ENCODE measurements at places on chromosomes 6 and 20.

DNA sequence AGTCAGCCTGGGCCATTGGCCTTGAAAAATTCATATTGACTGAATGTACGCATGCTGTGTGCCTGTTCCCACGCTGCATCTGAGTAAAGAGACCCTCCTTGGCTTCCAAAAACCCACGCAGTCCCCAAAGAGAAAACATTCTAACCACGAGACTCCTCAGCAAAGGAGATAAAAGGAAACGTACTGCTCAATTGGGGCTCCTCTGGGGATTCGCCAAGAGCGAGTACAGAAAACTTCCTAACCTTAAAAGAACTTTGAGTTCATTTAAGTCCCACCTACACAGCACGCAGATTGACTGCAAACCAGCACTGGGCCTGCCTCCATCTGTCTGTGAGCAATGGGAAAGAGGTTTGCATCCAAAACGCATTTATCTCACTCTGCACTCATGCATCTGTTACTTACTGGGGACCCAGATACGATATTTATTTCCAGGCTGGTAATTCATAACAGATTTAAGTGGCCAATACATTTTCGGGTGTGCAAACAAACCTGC lies 505.9 kb upstream of the CHD6 start:
- DNase-seq: no peak

- no peak for DNase-seq
Observed at GRCh38 chr6:98039904-98040607, 757.0 kb upstream of the MMS22L start.

- DNase-seq: peak; percentile 86
Observed at GRCh38 chr6:39280247-39280731, 33.9 kb downstream of the KCNK17 start.

DNA sequence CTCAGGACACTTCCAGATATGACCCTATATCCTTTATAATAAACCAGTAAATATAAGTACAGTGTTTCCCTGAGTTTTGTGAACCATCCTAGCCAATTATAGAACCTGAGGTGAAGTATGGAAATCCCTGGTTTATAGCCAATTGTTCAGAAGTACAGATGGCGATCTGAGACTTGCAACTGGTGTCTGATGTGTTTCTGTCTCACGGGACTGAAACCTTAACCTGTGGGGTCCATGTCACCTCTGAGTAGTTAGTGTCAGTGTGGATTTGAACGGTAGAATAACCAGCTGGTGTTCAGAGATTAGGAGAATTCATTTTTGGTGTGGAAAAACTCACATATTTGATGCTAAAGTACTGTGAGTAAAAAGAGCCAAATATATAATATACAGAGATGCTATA lies 606.6 kb downstream of the MAFB start:
- DNase-seq: no peak

DNA sequence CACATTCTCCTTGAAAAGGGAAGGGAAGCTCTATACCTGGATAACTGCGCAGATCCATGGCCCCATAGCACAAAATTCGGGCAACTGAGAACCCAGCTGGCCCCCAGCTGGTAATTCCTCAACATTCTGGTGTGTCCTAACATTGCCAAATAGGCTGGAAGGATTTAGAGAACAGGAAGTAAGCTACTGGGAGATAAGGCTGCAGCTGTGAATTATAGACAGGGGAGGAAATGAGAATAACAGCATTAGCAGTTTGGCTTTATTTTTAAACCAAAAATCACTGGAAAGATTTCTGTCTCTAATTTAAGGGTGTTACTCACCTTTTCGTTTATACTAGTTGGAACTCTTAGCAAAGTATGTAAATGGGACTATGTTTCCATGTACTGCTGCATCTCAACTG lies 97.2 kb downstream of the TULP4 start:
- no peak for DNase-seq

DNA sequence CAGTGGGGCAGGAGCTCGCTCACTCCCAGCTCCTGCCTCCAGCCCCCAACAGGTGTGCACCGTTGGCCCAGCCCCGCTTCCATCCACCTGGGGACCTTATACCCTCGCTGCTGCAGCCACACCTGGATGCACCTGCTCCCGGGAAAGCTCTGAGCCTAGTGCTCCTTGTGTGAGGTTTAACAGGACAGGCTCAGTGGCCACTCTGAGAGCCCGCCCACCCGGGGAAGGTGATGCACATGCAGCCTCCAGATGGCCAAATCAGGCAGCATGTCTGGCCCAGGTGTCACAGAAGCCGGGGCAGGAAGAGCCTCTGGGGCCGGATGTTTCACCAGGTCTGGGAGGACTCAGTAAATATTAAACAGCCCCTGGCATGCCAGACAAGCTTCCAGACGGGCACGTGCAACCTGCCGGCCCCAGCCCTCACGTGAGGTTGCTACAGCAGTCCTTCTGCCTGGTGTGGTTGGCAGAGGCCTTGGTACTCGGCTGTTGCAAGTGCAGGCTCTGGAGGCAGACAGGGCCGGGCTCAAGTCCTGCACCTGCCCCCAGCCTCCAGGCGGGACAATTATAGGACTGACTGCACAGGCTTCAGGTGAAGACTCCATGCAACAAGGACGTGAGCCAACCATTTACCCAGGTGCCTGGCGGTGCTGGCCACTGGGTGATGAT lies 66.9 kb downstream of the RIPOR3 start:
- DNase-seq: peak; percentile 92

DNA sequence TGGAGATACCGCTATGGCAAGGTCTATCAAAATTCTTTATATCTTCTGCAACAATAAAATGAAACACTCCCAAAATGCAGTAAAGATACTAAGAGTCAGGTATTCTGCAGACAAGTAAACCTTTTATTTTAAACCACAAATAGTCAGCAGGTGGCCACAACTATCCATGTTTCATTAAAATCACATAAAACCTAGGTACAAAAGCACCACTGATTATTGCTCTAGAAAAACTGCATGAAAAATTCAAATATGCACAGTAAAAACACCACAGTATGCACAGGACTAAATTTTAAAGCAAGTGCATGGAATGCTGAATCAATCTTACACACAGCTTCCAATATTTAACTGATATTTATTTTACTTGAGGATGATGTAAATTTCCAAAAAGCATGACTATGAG lies 33.3 kb downstream of the HMGN3 start:
- DNase-seq: no peak

- DNase-seq: no peak
Observed at GRCh38 chr20:10671919-10672623, 1.7 kb downstream of the JAG1 start.

DNA sequence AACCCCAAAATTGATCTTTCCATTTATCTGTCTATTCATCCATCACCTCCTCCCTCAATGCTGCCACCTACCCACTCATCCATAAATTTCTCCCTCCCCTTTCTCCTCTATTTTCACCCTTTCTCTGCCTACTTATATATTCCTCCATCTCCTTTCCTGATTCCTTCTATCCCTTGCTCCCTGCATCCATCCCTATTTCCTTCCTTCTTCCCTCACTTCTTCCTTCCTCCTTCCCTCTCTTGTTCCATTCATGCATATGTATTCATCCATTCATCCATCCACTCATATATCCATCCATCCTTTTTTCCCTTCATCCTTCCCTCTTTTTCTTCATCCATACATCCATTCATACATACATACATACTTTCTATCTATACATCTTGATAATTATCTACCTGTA lies 76.3 kb upstream of the GGTLC1 start:
- DNase-seq: no peak

DNA sequence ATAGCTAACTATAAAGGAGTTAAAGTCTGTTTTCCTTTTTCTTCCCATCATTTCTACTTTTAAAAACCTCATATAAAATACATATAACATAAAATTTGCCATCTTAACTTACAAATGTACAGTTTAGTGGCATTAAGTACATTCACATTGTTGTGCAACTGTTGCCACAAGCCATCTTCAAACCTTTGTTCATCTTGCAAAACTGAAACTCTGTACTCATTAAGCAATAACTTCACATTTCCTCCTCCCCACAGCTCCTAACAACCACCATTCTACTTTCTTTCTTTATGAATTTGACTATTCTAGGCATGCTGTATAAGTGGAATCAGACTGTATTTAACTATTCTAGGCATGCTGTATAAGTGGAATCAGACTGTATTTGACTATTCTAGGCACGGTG lies 4.5 kb downstream of the CCDC170 start:
- DNase-seq: no peak

- DNase-seq: peak; percentile 61
Observed at GRCh38 chr6:35757456-35758123, 18.8 kb upstream of the CLPSL2 start.

DNA sequence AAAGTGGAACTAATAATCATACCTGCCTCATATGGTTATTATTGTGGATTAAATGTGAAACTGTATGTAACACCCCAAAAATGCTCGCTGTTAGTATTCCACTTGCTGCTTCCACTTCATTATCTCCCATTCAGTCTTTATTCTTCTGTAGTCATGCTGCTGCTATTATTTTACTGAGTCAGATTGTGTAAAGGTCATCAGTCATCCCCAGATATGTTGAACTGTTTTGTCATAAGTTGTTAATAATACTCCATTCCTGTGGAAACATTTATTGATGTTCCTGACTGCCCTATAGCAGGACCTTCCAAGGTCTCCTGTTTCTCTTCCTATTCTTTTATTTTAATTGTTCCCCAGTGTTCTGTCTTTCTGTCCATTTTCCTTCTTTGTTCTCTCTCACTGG lies 1148.3 kb downstream of the EPHA7 start:
- no peak for DNase-seq

DNA sequence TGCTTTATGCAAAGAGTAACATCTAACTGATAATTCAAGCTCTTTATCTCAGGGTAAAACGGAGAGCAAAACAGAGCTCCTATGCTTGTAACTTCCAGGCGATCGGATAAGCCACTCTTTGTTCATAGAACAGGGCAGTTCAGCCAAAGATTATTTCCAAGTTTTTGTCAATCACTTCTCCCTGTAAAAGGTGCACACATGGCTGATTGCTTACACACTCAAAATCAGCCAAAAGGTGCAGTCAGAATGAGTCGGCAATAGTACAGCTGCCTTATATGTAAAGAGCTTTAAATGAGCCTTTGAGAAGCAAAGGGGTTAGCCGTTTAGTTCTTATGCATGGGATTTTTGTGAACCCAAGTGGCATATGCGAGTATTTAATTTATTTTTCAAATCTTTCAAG lies 449.6 kb upstream of the POU3F2 start:
- DNase-seq: no peak

DNA sequence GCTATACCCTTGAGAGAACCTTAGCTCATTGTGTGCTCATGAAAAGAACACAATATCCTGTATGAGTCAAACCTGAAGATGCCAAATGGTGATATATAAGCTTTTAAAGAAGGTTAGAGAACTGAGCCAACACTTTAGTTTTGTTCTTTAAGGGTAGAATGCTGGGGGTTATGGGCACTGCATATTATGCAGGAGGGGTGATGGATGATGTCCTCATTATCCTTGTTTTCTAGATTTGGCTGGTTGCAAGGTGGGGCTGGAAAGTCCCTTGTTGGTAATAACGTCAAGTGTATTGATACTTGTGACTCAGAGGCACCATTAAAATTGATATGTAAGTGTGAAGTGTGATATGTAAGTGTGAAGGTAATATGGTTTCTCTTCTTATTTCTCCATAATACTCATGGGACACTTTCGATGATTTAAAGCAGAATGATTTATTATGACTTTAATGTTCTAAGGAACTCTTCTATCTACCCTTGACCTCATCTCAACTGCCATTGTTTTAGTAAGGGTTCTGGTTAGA lies 113.7 kb upstream of the DTNBP1 start:
- DNase-seq: no peak

GRCh38 chr6:13767121-13767808 lies 47.1 kb downstream of the MCUR1 start:
- DNase-seq: no peak

DNA sequence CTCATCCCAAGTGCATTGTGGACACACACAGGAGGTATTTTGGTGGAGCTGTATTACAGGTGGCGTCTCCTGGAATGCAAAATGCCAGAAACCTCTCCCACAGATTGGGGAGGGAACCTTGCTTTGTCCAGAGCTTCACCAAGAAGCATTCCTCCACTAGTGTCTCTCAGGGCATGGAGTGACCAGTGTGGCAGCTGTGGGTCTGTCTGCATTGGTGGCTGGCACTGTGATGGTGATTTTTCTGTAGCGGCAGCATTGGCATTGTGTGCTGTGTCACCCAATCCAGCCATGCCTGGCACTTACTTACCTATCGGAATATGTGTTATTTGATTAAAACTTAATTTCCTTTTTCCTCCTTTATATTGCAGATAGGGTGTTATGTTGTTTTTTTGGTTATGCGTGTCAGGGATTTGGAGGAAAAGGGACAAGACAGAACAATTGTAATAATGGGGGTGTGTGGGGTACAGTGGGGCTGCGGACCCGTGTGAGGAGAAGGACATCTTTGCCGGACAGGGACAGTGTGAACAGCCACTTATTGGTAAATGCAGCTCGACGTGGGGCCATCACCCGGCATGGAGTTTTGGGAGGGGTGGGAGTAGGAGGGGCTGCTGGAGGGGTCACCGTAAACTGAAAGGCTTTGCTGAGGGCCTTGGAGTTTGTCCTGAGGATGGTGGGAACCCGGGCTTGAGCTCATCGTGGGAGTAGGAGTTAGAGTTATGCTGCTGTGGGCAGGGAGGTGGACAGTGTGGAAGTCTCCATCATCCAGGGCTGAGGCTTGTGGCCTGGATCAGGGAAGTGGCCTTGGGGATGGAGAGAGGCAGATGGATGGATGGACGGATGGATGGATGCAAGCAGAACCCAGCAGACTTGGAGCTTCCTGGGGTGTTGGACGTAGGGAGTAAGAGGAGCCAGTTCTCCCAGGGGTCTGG lies 105.0 kb downstream of the SYCP2 start:
- no peak for DNase-seq

- DNase-seq: no peak
Observed at GRCh38 chr20:52754366-52754765, 217.8 kb upstream of the TSHZ2 start.

- DNase-seq: no peak
Observed at GRCh38 chr6:107491760-107492660, 2.1 kb downstream of the SOBP start.

DNA sequence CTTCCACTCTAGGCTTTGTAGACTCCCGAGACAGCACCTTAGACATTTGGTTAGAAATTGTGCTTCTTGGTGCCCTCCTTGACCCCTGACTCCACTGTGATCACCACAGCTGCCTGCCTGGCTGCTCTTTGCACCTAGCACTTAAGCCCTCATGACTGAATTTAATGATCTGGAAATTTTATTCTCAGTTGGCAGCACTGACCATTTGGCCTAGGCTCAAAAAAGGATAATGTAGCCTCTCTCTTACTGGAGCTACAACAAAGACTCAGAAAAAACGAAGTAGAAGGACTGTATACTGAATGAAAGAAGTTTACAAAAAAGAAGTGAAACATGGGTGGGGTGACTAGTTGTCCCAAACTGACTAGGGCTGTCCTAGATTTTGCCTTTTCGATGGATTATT lies 11.3 kb upstream of the ABRACL start:
- no peak for DNase-seq

DNA sequence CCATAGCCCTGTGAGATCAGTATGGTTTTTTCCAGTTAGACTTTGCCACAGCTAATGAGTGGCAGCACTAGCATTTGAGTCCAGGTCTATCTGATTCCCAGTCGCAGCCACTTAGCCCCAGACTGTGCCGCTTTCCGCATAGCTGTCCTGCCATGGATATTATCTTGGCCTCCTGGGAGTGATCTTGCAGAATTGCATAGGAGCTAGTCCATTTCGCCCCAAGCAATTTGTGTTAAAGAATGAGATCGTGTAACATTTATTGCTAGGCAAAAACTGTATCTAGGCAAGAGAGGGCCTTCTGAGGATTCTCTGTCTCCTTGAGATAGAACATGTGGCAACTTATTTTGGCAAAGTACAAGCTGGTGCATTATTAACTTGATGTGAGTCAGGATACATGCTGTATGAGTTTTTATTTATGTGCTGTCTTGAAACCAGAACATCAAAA lies 74.2 kb downstream of the EZR start:
- DNase-seq: no peak

GRCh38 chr20:2047456-2048092 lies 53.7 kb upstream of the PDYN start:
- DNase-seq: no peak

Measured in Calu3 (cell line).